ENCODE measurements at places on chromosomes 4 and X.

DNA sequence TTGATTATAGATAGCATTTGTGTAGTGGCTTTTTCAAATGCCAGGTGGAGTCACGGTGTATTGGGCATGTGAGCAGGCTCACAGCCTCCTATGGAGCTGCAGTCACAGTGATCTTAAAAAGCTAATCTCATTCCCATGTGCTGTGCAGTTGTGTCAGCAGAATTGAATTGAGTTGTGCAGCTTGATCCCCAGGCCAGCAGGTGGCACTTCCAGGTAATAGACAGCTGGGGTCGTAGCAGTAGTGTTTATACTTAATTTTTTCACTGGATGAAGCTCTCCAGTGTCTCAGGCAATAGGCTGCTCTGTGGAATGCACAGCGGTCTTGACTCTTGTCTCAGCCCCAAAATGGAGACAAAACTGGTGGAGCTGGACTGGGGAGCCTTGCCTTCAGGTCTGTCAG is 1028.1 kb downstream of the SH3BGRL start:
- DNase-seq: no peak

DNA sequence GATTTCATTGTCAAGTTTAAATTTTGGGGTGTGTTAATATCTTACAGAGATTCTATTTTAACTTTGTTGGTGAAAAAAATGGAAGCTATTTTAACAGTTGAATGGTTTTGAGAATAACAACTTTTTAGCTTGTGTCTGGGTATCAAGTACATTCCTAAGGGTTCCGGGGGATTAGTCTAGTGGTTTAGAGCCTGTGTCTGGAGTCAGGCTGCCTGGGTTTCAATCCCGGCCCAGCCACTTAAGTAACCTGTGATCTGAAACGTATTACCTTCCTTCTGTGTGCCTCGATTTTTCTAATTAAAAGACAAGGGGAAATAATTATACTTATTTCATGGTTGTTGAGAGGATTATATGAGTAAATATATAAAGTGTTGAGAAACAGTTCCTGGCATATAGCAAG is 288.6 kb upstream of the NR3C2 start:
- no peak for DNase-seq

DNA sequence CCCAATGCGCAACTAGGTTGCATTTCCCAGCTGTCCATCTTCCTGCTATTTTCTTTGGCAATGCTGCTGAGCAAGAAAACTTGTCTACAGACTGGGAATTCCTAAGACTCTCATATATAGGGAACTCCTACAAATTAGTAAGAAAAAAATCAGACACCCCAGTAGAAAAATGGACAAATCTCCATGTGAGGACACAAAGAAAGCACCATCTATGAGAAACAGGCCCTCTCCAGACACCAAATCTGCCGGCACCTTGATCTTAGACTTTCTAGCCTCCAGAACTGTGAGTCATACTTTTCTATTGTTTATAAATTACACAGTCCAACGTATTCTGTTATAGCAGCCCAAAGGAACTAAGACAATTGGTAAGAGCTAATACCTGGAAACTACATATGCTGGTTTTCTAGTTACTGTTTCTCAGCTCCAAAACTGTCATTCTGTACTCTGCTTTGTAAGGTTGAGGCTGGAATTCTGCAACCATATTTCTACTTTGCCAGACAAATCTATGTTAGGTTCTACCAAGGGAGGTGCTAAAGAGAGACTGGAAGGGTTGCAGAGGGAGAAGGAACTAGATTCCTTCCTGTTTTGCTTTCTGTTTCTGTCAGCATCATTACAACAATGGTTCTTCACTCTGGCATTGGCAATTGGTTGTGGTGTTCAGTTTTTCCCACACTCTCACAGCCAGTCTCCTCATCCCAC is 35.7 kb upstream of the FAM241A start:
- DNase-seq: no peak

DNA sequence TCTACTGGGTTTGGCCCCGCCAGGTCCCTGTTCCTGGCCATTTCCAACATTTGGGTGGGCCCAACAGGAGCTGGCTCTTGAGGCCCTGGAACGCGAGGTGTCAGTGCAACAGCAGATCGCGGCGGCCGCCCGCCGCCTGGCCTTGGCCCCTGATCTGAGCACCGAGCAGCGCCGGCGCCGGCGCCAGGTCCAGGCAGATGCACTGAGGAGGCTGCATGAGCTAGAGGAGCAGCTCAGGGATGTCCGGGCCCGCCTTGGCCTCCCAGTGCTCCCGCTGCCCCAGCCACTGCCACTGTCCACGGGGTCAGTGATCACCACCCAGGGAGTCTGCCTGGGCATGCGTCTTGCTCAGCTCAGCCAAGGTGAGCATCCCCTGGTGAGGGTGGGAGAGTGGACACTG is 5.5 kb downstream of the CCDC120 start:
- DNase-seq: no peak

DNA sequence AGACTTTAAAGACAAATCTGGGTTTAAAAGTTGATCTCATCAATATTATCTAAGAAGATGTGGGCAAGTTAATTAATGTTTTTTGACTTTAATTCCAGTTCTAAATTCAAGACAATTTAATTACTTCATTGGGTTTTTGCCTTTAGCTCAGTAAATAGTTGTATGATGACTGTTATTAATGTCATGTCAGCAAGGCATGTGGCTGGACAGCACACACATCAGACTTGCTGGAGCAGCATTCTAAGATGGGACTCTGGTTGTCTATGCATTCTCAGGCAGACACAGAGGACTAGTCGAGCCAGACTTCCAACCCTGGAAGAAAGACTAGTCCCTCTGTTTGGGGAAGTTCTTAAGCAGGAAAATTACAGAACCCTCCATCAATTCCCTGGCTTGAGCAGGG is 180.7 kb upstream of the GK2 start:
- DNase-seq: no peak

GRCh38 chrX:70134116-70134477 is 850 bp downstream of the IGBP1 start:
- DNase-seq: no peak

- no peak for DNase-seq
Measured at GRCh38 chrX:150223176-150224015, 139.7 kb upstream of the MAMLD1 start.

GRCh38 chrX:24862343-24862742 is 153.4 kb downstream of the ARX start:
- peak; percentile 34 for DNase-seq

DNA sequence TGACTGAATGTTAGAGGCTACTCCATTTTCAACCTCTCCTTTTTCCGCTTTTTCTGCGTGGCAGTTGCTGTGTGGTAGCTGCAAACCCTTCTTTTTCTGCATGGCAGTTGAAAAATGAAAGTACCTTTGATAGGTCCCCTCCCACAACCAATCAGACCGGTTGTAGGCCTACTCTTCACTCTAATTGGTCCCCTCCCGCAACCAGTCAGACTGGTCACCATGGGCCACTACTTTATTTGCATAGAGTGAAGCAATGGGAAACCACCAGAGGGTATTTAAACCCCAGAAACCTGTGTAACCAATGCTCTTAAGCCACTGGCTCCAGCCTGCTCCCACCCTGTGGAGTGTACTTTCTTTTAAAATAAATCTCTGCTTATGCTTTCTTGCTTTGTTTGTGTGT is 877.8 kb downstream of the FAM133A start:
- no peak for DNase-seq

GRCh38 chr4:37685823-37686372 is 278 bp downstream of the RELL1 start:
- DNase-seq: no peak

DNA sequence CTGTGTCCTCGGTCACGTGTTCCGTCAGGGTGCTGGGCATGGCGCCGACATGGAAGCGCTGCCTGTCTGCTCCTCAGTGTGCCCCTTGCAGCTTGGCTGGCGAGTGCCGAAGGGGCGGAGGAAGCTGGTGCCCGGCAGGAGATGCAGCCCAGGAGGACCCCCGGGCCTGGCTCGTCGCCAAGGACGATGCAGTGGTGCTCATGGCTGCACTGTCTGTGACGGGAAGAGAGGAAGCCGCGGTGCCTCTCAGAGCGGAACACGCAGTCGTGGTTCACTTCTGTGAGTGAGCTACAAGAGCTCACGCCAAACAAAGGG is 38.1 kb downstream of the FGFRL1 start:
- no peak for DNase-seq

GRCh38 chr4:153179100-153179499 is 25.1 kb upstream of the TRIM2 start:
- DNase-seq: no peak

DNA sequence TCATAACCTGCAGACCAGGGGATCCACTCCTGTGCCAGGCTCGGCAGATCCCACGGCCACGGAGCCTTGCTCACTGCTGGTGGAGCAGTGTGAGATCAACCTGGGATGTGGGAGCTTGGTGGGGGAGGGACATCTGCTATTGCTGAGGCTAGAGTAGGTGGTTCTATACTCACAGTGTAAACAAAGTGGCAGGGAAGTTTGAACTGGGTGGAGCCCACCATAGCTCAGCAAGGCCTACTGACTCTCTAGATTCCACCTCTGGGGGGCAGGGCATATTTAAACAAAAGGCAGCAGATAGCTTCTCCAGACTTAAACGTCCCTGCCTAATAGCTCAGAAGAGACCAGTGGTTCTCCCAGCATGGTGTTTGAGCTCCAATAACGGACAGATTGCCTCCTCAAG is 54.7 kb upstream of the EPHA5 start:
- no peak for DNase-seq

GRCh38 chrX:2385224-2385623 is 115.6 kb downstream of the DHRSX start:
- peak; percentile 58 for DNase-seq

DNA sequence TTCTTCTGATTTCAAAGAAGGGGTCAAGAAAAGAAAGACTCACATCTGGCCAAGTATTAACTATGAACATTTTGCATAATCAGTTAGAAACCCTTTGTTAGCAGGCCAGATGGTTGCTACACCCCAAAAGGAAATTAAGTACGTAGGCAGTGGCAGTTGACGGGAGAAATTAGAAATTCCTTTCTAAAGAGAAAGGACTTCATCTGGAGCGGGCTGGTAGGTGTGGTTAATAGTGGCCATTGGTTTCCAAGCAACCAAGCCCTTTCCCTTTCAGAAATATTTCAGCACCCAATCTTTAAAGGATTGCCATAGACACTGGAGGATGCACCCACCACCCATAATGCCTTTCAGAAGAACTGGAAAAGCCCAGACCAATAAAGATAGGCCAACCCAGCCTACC is 235.7 kb upstream of the LDB2 start:
- no peak for DNase-seq

DNA sequence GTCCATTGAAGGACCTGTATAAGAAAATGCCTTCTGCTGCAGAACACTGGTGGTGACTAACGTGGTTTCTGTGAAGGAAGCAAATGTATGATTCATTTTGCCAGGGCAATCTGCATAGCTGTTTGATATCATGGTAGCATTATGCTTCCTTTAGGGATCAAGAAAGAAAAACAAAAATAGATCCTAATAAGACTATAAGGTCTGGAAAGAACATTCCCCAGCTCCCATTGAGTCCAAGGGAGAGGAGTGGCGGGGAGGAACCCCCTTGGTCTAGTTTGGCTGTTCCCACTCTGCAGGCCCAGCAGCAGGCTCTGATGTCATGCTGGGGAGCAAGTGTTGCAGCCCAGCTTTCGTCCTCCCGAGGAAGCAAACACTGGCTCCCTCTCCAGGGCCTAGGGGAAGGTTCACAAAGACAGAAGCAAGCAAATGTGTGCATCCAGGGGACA is 154.5 kb upstream of the GALNT7 start:
- DNase-seq: peak; percentile 72

GRCh38 chr4:10050261-10050661 is 29.0 kb upstream of the SLC2A9 start:
- no peak for DNase-seq

DNA sequence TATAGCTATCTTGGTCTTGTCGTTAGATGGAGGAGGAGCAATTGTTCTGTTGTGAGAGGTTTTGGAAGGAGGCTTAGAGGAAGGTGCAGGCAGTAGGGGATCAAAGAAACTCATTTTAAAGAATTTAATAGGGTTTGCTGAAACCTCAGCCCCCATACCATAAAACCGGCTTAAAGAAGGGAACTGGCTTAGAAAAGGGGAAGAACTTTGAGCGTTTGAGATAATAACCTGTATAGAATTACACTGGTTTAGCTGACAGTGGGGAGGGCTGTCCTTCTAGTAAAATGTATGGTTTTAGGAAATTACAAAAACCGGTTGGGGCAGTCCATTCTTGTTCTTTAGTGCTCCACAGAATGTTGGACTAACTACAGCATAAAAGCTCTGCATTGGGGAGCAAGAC is 128.1 kb downstream of the KDM6A start:
- DNase-seq: no peak

DNA sequence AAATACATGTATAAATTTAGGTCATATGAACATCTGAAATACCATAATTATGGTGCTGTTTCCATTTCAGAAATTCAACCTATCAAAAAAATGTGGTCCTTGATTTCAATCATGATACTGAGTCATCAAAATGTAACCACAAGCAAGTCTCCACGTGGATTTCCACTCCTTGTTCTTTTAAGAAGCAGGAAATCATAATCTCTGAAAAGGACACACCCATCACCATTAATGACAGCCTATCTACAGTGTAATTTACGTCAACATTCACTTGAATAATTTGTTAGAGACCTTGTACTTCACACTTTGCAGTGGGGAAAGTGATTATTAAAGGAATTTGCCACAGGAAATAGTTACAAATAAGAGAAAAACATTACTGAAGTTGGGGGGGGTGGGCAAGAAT is 17.7 kb upstream of the SLC7A11 start:
- no peak for DNase-seq

DNA sequence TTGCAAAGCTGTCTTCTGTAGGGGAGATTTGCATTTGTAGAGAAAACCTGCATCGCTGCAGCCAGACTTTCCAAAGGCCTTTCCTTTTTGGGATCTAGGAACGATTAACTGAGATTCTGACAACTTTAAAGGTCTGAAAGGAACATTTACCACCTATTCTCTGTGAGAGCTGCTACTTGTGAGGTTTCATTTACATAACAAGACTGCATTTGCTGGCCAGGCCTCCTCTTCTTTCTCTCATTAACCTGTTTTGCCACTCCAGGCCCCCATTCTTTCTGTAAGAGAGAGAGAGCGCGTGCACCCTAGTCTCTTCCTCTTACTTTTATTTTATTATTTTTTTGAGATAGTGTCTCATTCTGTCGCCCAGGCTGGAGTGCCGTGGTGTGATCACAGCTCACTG is 31.6 kb downstream of the TMEM31 start:
- DNase-seq: no peak

DNA sequence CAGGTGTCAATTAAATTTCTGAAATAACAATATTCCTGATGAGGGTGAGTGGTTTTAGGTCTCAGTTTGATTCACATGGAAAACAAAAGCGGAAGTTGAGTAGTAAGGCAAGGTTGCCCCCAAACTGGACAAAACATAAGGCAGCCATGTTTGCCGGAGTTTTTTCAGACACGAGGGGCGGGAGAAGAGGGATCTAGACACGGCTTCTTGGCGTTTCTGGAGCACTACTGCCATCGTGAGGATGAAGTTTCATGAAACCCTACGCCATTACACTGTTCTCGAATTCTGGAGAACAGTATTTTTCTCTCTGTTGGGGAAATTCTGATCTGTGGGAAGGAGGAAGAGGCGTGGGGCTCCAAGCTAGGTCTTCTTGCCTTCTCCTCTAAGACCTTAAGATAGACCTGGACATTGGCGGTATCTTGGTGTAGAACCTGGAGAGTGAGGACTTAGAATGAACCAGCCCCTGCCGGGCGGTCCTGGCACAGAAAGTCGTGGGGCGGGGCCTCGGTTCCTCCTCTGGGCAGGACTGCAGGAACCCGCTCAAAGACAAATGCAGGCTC is 160.3 kb downstream of the OR13H1 start:
- DNase-seq: peak; percentile 60

- DNase-seq: peak; percentile 5
Measured at GRCh38 chr4:174523025-174523693, 871 bp upstream of the HPGD start.

Measured in stromal cell of bone marrow (primary cell).